ENCODE measurements at places on chromosomes 16 and 17.
A peak's percentile ranks its signal among the peaks of the same experiment; 100 is the strongest.

DNA sequence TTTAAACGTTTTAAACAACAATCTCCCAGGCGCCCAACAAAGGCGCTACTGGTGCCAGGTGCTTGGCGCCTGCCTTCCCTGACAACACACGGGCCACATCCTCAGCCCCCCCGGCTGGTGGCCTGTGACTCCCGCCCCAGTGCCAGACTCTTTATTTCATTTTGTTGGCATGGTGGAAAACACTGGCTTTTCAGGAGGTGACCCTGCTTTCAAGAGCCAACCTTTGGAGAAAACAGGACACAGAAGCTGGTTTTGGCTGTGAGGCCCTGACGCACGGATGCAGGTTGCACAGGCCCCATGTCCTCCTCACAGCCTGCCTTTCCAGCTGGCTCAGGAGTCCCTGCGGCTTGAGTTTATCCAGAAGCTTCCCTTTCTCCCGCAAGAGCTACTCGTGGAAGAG is 100.0 kb downstream of the METRNL start:
- ATAC-seq: no peak

GRCh38 chr16:58464916-58465731 is 34.8 kb upstream of the NDRG4 start:
- ATAC-seq: no peak

DNA sequence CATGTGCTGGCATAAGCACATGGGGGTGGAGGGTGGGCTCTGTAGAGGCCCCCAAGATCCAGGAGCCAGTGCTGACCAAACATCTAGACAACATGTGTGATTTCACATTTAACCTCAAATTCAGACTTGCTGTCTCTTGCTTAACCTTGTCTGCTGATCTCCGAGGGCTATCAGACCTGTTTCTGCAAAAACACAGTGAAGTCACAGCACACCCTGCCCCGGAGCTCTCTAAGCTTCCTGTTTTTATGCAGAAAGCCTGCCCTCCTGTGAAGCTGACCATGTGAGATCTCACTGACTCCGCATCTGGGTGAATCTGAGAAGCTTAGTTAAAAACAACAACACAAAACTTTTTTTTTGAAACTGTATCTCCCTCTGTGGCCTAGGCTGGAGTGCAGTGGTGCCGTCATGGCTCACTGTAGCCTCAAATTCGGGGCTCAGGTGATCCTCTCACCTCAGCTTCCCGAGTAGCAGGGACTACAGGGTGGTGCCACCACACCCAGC is 6.6 kb upstream of the DPEP2 start:
- peak; percentile 90 for ATAC-seq

DNA sequence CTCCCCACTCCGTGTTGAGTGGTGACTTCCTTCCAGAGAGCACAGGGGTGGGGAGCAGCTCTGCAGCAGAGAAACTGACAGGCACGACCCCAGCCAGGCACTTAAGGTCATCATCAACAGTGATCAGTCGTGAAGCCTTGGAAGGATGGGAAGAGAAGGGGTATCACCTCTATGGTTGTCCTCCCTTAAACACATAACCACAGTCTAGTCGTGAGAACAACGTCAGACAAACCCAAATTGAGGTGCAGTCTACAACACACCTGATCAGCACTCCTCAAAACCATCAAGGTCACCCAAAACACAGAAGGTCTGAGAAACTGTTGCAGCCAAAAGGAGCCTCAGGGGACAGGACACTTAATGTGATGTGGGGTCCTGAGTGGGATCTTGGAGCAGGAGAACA is 68.3 kb downstream of the MPRIP start:
- no peak for ATAC-seq

DNA sequence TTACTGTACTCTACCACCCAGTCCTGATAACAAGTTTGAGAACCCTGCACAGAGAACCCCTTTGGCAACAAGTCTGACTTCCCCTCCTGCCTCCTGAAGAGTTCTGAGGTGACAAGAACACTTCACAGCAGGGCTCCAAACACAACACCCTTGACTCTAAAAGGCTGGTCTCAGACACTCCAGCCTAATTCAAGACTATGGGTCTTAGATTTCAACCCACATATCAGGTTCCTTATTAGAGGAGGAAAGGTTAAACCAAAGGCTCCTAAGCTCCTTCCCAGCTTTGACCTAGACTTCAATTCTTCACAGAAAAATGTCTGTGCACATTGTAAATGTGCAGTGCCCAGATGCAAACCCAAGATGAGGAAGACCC is 23.0 kb downstream of the RANBP10 start:
- ATAC-seq: no peak
